ENCODE measurements at places on chromosomes 6 and 20. TPM values are rescaled to one million over a fixed set of nuclear protein-coding genes. Genes with fewer than 3 reads are reported as not detected.

C6orf132 gene
- not detected for total RNA-seq

CAP2 gene
- total RNA-seq: not detected

C20orf144 gene
- total RNA-seq: 0.61 TPM

SAPCD1 gene
- 3.7 TPM for total RNA-seq

TPBG gene
- total RNA-seq: 0.79 TPM

PCK1 gene
- not detected for total RNA-seq

MCUR1 gene
- total RNA-seq: 11.3 TPM

ZDHHC14 gene
- 1.7 TPM for total RNA-seq

ARMC2 gene
- 10.7 TPM for total RNA-seq

EPPIN gene
- not detected for total RNA-seq

IBTK gene
- total RNA-seq: 28.9 TPM

ANKEF1 gene
- total RNA-seq: 5.0 TPM

THBS2 gene
- not detected for total RNA-seq

HUS1B gene
- total RNA-seq: 2.6 TPM

NKX2-2 gene
- not detected for total RNA-seq

POU3F2 gene
- not detected for total RNA-seq

SEL1L2 gene
- not detected for total RNA-seq

PTCRA gene
- not detected for total RNA-seq

RRAGD gene
- total RNA-seq: 5.9 TPM

SALL4 gene
- total RNA-seq: not detected

OR2H2 gene
- total RNA-seq: not detected

TTLL9 gene
- total RNA-seq: not detected

MAPK13 gene
- 29.6 TPM for total RNA-seq

ACAT2 gene
- 30.9 TPM for total RNA-seq

IL17A gene
- not detected for total RNA-seq

SS18L1 gene
- total RNA-seq: 24.8 TPM

SPATS1 gene
- not detected for total RNA-seq

UST gene
- total RNA-seq: 7.6 TPM

ECT2L gene
- total RNA-seq: not detected

BCAS1 gene
- 0.25 TPM for total RNA-seq

MAS1 gene
- total RNA-seq: not detected

CNR1 gene
- total RNA-seq: not detected

PBOV1 gene
- not detected for total RNA-seq

FILIP1 gene
- total RNA-seq: not detected

MEI4 gene
- not detected for total RNA-seq

ERVFRD-1 gene
- not detected for total RNA-seq

RGL2 gene
- 66.8 TPM for total RNA-seq

BMP5 gene
- total RNA-seq: not detected

VNN1 gene
- 0.11 TPM for total RNA-seq

TSPYL1 gene
- total RNA-seq: 107 TPM

FOXQ1 gene
- total RNA-seq: not detected

RTEL1 gene
- total RNA-seq: 36.0 TPM

STX11 gene
- 5.7 TPM for total RNA-seq

PACSIN1 gene
- total RNA-seq: 2.3 TPM

CLIC5 gene
- 17.6 TPM for total RNA-seq

EYA2 gene
- total RNA-seq: not detected

C20orf202 gene
- total RNA-seq: 0.20 TPM

CALHM5 gene
- not detected for total RNA-seq

C4B gene
- 5.0 TPM for total RNA-seq

BPIFA2 gene
- total RNA-seq: not detected
